CD14-positive monocyte (primary cell): ENCODE measurements at places on chromosomes 12 and 14.
A peak's percentile ranks its signal among the peaks of the same experiment; 100 is the strongest.

DNA sequence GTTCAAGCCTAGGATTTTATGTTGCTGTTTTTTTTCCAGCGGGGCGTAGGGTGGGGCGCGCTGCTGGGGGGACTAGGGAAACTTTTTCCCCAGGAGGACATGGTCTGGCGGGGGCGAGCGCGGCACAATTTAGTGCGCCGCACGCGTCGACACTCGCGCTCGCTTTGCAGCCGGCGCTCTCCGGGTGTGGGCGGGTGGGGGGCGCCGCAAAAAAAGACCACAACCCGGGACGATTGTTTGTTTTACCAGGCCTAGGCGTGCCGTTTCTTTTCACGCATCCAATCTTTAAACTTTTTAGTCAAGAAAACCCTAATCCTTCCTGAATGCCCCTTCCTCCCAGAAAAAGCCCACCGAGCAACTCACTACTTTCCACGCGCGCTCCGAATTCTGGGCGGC is 865 bp upstream of the ZFP36L1 start:
- DNase-seq, result no peak

DNA sequence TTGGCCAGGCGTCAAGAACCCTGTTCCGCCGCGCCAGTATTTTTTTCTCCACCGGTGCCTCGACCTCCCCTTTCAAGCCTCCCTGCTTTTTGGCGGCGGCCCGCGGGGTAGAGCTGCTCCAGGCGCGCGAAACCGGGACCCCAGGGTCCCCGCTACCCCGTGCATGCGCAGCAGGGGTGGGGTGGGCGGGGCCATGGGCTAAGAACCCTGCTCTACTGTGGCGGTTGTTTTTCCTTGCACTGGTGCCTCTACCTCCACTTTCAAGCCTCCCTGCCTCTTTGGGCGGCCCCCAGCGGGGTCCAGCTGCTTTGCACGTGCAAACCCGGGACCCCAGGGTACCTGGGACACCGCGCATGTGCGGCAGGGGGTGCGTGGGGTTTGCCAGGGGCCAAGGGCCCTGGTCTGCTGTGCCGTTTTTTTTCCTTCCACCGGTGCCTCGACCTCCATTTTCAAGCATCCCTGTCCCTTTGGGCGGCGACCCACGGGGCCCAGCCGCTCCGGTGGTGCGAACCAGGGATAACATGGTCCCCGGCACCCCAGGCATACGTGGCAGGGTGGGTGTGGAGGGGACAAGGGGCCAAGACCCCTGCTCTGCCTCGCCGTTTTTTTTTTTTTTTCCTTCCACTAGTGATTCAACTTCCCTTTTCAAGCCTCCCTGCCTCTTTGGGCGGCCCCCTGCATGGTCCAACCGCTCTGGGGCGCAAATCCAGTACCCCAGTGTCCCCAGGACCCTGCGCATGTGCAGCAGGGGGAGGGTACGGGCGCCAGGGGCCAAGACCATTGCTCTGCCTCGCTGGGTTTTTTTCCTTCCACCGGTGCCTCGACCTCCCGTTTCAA is 326.8 kb downstream of the ALG10 start:
- DNase-seq, result no peak

DNA sequence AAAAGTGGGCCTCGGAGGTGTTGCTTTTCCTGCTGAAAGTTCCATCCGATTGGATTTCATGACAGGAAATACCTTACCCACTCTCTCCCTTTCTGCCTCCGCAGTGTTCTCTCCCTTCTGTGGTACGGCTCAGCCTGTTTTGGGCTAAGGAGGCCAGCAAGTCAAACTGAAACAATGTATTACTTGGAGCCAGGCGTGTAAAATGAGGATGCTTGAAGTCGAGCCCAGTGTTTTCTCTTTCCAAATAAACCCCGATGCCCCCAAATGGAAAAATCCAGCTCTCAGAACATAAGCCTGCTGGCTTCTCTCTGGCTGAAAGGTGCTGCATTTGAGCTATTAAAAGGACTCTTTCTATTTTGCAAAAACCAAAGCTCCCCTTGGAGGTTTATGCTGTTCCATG is 124.7 kb downstream of the ZNF664 start:
- DNase-seq, result no peak

GRCh38 chr12:20409607-20410377 is 41.5 kb downstream of the PDE3A start:
- DNase-seq, result no peak

- no peak for DNase-seq
These were observed 868 bp downstream of the SPATA7 start for GRCh38 chr14:88386256-88386794.

DNA sequence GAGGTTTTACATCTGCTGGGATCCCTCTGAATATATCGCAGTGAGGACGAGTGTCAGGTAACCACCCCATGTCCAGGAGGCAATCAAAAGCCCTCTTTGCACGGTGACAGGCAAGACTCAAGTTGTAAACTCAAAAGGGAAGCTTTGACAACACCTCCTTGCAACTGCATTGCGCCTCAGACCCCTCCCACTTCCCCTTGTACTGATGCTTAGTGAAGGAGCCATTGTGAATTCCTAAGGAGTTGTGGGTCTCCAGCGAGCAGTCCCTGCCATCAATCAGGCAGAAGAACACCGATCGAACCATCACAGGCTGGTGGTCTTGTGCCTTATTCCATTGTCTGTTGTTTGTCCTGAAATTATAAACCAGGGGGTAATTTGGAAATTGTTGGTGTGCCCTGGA is 112.6 kb downstream of the CCDC60 start:
- DNase-seq, result no peak

DNA sequence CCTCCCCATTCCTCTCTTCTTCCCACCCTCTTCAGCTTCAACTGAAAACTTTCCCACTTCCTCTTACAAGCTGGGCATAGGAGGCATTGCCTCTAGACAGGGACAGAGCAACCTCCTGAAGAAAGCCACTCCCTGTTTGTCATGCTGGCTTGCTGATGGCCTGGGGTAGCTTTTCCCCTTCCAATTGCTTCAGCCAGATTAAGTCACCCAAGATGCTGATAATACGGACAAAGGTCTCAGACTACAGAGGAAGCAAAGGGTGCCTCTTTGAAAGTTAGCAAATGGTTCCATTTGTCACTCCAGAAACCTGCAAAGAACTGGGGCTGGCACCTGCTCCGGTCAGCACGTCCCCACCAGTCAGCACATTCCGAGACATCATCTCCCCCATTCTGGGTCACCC is 6.0 kb downstream of the KRT2 start:
- DNase-seq, result no peak

GRCh38 chr12:97404543-97404942 is 58.1 kb upstream of the RMST start:
- no peak for DNase-seq

- DNase-seq, result no peak
These were observed 50.0 kb downstream of the NCOR2 start for GRCh38 chr12:124517260-124518050.

GRCh38 chr14:68637106-68638021 is 155.5 kb downstream of the ZFP36L1 start:
- DNase-seq, result peak; percentile 50
